ELF-1 (cell line): ENCODE measurements at places on chromosomes 1 and 21.

- DNase-seq = no peak
Measured at GRCh38 chr1:201026836-201027235, 3.3 kb upstream of the KIF21B start.

DNA sequence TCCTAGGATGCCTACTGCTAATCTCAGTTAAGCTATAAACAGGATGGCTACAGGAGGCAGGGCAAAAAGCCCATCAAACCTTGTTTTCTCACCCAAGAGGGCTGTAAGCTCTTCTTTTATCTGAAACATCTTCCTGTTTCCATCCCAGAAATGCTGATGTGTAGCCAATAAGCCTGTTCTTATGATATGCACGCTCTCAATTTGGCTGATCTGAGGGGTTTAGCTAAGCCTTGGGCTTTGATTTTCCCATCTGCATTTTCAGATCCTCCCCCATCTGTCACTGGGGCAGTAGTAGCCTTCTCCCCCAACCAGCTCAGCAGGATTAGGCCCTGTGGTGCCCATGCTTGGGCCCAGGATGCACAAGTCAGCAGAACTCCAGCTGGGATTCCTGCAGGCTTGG, 105.0 kb downstream of the BRINP2 start:
- no peak for DNase-seq

GRCh38 chr1:95426772-95427171, 192.8 kb downstream of the RWDD3 start:
- no peak for DNase-seq

DNA sequence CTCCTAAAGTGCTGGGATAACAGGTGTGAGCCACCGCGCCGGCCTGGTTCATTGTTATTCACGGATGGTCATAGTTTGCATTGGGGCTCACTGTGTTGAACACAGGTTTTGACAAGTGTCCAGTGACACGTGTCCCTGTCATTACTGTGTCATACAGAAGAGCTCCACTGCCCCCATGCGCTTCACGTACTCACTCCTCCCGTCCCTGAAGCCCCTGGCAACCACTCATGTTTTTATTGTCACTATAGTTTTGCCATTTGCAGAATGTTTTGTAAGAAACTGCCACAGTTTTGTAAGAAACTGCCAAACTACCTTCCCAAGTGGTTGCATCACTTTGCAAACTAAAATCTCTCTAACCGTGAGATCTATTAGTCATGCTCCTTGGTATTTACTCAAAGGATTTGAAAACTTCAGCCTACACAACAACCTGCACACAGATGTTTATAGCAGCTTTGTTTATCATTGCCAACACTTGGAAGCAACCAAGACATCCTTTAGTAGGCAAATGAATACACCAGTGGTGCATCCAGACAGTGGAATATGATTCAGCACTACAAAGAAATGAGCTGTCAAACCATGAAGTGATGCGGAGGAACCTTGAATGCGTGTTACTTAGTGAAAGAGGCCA, 163.2 kb upstream of the COL6A1 start:
- no peak for DNase-seq

- no peak for DNase-seq
Measured at GRCh38 chr1:203624341-203624712, 2.3 kb upstream of the ATP2B4 start.

- DNase-seq = no peak
Measured at GRCh38 chr1:75099581-75099980, 34.6 kb upstream of the LHX8 start.

- DNase-seq = no peak
Measured at GRCh38 chr1:51349862-51350261, 19.5 kb upstream of the TTC39A start.

- no peak for DNase-seq
Measured at GRCh38 chr1:147246910-147247655, 4.6 kb downstream of the CHD1L start.

GRCh38 chr1:20726932-20727745, 5.4 kb downstream of the SH2D5 start:
- DNase-seq = no peak

- no peak for DNase-seq
Measured at GRCh38 chr1:245404952-245405351, 250.2 kb downstream of the KIF26B start.

DNA sequence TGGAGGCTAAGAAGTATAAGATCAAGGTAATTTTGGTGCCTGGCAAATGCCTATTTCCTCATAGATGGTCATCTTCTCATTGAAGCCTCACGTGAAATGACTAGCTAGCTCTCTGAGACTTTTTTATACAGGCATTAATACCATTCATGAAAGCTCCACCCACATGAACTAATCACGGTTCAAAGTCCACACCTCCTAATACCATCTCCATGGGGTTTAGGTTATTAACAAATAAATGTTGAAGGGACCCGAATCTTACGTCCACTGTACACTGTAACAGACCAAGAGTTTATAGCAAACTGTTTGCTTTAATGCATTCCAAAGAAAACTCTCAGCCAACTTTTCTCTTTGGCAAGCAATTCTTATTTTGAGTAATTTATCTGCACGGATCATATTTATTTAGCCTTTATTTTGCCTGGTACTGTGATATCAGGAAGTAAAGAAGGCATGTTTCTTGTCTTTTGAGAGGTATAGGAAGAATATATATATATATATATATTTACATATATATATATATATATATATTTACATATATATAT, 296.1 kb upstream of the LRRC7 start:
- no peak for DNase-seq

DNA sequence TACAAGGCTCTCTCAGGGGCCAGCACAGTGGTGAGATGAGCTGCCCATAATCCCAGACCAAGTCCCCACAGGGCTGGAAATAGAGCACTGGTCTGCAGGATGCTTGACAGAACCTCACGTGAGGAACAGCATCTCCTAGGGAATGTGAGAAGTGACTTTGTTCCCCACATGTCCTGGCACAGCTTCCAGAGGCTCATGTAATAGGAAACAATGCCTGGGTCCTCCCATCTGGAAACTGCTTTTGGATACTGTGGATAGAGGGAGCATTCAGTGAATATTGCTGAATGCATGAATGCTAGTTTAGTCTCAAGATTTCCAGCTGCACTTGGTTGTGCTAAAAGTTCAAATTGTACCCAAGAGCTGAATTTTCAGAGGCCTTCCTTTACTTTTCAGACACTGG, 146.2 kb downstream of the TNR start:
- DNase-seq = no peak

- DNase-seq = no peak
Measured at GRCh38 chr1:69836971-69837636, 269.4 kb downstream of the LRRC7 start.

- no peak for DNase-seq
Measured at GRCh38 chr21:45737485-45738166, 94.1 kb downstream of the PCBP3 start.

DNA sequence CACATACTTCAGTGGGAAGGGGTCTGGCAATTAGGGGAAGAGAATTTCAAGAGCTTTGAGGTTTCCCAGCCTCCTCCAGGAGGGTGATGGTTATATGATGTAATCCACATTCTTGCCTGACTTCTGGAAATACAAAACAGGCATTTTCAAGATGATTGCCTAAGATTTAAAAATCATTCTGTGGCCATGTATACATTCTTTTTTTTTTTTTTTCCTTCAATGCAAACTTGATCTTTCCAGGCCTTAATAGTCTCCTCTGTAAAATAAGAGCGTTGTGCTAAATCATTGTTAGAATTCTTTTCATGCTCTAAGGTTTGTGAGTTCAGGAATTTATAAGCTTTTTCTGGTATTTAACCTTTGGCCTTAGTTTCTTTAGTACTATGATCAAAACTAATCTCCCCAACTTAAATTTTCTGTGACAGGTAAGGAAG, 192.3 kb upstream of the HMCN1 start:
- DNase-seq = peak; percentile 50

GRCh38 chr21:45985471-45986315, 4.1 kb downstream of the COL6A1 start:
- DNase-seq = no peak

DNA sequence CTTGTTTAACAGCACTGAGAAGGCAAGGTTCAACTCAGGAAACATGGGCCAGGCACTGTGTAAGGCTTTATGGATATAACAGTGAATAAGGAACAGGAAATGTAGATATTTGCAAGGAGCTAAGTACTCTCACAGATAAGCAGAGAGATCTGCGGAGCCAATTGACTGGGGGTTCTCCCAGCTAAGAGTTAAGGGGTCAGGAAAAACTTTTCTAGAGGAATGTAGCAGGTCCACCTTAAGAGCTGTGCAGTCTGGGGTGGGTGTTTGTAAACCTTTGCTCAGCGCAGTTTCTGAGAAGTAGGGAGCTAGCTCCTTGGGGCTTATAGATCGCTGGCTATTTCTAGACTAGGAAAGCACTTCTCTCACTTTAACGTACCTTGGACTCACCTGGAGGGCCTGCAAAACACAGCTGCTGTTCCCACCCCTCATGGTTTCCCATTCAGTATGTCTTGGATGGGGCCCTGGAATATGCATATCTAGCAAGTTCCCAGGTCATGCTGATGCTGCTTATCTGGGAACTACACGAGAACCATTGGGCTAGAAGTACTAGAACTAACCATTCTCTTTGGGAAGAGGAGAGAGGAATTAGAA, 51.7 kb downstream of the TLCD4 start:
- no peak for DNase-seq

DNA sequence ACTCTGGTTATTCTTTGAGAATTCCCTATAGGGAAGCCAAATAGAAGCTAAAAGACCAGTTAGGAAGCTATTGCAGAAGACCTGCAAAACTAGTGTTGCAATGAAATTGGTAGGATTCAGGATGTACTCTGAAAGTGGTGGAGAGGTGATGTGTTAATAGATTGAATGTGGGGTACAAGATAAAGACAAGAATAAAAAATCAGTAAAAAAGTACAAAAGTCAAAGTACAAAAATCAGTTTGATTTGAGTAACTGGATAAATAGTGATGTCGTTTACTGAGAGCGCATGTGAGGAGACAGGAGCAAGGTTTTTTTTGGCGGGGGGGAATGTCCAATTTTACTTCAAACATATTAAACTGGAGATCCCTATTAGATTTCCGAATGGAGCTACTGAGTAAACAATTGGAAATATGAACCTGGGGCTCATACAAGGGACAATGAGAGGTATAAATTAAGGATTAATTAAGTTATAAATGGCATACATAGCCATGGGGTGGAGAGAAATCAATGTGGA, 2.5 kb upstream of the DCAF8 start:
- no peak for DNase-seq

- DNase-seq = no peak
Measured at GRCh38 chr1:30451532-30452125, 271.8 kb downstream of the MATN1 start.

- DNase-seq = no peak
Measured at GRCh38 chr21:46054031-46054430, 43.9 kb upstream of the COL6A2 start.

GRCh38 chr21:34779860-34780259, 111.1 kb downstream of the CLIC6 start:
- no peak for DNase-seq

GRCh38 chr1:18339161-18339560, 141.6 kb upstream of the KLHDC7A start:
- DNase-seq = no peak

DNA sequence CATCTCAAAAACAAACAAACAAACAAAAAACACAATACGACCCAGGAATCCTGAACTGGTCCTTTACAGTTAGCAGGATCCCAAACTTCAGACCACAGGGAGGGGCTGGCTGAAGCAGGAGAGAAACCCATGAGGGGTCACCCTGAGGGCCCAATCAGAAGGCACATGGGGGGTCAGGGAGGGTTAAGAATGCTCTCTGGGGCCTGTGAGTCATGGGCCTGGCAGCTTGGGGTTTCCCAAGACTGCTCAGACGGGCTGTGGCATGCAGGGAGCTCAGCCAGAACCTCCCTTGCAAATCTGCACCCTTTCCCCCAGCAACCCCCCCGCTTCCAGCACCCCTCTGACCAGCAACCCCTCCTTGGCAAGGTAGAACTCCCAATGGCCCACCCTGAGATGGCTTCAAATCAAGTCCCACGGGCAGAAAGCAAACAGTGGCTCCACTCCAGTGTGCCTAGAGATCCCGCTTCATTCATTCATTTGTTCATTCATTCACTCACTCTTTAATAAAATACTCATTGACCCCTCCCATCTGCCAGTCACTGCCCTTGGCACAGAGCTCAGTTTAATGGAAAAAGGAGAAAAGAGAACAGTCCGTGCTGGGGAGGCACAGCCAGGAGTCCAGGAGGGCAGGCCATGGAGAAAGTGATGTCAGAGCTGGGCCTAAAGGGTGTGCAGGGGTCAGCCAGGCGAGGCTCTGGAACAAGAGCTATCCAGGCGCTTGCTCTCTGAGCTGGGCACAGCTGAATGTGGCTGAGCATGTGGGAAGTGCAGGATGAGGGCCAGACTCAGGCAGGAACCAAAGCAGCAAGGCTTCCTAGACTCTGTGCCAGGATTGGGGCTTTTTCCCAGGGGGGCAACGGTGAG, 8.2 kb downstream of the UQCRHL start:
- DNase-seq = peak; percentile 84

DNA sequence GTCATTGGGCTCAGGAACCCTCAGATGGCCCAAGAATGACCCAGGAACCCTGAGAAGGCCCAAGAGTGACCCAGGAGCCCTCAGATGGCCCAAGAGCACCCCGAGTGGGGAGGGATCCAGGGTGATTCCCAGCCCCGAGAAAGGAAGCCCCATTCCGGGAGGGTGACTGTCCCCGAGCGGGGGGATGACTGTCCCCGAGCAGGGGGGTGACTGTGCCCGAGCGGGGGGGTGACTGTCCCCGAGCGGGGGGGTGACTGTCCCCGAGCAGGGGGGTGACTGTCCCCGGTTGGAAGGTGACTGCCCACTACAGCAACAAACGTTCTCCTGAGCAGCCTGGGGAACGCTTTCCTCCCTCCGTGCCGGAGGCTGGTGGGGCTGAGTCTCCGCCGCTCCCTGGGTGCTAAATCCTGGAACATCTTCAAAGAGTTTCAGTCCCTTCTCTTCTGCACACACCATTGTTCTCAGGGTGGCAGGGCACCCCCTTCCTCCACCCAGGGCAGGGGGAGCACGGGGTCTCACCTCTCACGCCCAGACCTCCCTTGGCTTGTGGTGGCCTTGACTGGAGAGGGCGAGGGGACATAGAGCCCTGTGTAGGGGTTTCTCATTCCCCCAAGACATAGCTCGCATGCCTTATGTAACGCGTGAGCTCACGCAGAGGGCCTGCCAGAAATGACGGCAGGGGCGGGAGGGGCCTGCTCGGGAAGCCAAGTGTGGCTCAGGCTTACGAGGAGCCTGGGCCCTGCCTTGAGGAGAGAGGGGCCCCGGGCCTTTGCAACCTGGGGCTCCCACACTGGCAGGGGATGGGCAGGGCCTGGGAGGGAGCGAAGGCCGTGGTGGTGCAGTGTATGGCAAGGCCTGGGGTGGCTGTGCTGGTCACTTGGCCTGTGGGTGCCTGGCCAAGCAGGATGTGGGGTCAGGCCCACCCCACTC, 14.3 kb upstream of the SKI start:
- peak; percentile 50 for DNase-seq
